ENCODE measurements at places on chromosomes 1 and 21.

GRCh38 chr21:35343046-35343819 is 294.1 kb upstream of the RUNX1 start:
- no peak for DNase-seq

DNA sequence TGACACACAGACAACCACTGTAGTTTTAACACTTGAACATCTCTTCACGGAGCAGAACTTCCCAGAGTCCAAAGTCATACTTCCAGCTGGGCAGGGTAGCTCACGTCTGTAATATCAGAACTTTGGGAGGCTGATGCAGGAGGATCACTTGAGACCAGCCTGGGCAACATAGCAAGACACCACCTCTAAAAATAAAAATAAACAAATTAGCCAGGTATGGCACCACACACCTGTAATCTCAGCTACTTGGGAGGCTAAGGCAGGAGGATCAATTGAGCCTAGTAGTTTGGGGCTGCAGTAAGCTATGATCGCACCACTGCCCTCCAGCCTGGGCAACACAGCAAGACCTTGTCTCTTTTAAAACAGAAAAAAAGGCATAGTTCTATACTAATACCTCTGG is 24.3 kb upstream of the EFHD2 start:
- no peak for DNase-seq

DNA sequence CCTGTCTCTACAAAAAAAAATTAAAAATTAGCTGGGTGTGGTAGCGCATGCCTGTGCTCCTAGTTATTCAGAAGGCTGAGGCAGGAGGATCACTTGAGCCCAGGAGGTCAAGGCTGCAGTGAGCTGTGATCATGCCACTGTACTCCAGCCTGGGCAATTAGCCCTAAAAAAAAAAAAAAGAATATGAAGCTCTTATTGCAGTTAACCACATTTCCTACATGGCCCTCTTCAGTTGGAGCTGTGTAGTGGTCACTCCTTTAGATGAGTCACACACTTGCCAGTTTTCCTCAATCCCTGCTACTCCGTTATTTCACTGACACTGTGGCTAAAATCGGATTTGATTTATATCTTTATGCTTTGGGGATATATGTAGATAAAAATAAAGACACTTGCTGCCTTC is 11.8 kb downstream of the NFYC start:
- no peak for DNase-seq

DNA sequence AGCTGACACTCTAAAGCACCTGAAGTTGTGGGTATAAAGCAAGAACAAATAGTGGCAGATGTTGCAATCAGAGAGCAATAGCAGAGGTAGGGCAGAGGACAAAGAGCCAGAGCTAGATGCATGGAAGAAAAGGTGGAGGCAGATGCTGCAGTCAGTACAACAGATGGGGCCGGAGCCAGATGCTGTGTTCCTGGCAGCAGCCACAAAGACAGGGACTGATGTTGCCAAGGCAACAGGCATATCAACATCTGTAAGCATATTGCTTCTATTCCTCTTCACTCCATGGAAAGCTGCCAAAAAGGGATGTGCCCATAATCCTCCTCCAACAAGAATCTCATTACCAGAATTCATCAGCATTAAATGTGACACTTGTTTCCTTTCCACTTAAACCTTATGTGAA is 108.0 kb downstream of the TNNI3K start:
- DNase-seq = no peak

- no peak for DNase-seq
Observed at GRCh38 chr1:65477414-65478378, 57.2 kb downstream of the LEPR start.

DNA sequence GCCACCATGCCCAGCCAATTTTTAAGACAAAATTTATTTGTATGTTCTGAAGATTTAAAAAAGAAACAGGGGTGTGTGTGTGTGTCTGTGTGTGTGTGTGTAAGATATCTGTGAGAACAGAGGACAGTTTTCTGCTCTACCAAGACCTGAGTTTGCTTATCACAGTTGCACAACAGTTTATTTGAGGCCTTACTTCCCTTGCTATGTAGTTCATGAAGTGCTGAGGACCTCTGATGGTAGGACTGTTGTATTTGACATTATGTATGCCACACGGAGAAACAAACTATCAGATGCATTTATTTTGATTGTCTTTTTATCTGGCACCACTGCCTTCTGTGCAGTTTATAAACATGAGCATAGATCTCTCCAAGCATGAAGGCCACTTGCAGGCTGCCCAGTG is 355.2 kb downstream of the PBX1 start:
- DNase-seq = no peak

DNA sequence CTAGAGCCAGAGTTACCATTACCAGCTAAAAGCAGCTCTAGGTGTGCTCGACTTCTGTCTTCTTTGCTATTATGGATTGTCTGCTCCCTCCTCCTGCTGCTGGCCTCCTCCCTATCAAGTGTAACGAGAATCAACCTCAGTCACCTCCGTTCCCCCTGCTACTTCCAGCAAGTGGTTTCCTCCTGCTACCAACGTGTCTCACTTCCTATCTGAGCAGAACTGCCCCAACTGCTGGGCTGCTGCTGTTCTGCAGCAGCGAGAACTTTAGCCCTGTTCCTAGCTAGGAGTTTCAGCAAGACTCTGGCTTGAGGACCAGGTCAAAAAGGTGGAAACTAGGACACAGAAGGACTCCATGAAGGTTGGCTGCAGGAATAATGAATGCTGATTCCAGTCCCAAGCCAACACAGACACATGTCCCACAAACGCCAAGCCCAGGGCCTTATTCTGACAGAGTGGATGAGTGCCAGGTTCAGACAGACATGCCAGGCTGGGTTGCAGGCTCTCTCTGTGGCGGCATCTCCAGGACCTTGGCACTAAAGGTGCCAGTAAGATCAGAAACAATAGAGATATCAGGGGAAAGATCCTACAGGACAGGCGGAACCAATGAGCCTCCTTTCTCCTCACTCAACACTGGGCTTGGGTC is 46.9 kb downstream of the CD34 start:
- no peak for DNase-seq

GRCh38 chr1:205500240-205501233 is 3.9 kb upstream of the CDK18 start:
- DNase-seq = no peak

DNA sequence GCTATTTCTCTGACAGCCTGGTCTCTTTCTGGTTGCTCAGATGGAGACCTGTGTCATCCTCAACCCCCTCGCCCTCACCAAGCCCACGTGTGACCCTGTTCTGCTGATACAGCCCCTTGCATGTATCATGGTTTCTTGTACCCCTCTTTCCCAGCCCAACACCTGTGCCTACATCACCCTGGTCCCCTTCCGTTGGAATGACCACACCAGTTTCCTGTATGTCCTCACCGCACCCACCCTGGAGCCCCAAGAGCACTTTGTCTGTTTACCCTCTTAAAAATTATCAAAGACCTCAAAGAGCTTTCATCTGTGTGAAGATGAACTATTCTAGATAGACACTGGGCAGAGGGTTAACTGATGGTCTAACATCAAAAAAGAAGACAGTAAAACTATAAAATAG is 179.5 kb downstream of the GALNT2 start:
- DNase-seq = no peak

GRCh38 chr1:42675467-42675866 is 6.8 kb upstream of the YBX1 start:
- DNase-seq = no peak

- no peak for DNase-seq
Observed at GRCh38 chr1:53755874-53756273, 16.9 kb upstream of the GLIS1 start.

DNA sequence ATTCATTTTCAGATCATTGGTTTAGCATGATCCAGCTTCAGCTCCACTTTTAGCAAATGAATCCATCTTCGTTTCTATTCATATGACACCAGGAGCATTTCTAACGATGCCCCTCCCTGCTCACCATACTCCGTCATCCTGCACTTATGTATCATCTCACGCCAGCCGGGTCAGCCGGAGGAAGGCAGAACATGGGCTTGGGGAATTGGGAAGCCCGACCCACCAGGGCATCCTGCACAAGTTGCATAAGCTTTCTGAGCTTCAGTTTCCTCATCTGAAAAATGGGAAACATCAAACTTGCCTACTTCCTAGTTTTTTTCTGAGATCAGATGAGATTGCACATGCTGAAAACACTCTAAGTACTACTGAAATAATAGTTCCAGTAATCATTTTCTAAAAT is 194.7 kb downstream of the AK5 start:
- no peak for DNase-seq

GRCh38 chr21:27885296-27885711 is 918.4 kb upstream of the ADAMTS5 start:
- DNase-seq = no peak

DNA sequence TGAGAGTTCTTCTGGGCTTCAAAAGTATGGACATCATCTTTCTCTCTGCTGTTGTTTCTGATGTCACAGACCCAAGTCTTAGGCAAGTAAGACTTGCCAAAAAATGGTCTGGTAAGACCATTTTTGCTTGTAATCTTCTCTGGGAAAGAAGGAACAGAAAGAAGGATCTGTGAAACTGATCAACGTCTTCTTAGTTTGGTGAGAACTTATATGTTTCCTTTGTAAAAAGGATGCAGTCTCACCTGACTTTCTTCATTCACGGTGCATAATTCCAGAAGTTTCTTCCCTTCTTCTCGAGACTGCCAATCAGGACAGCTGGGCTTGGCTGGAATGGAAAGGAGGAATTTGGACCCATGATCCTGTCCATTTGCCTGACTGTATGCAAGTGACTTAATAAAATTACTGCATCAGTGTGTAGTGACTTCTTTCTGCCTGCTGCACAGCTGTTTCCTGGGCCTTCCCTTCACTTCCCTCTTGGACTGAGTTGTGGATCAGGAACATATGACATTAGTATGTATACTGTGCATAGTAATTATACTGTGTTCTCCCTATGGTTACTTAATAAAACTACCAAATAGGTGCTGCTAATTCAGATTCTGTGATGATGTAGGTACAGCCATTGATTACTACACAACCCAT is 7.6 kb upstream of the DENND1B start:
- DNase-seq = no peak

DNA sequence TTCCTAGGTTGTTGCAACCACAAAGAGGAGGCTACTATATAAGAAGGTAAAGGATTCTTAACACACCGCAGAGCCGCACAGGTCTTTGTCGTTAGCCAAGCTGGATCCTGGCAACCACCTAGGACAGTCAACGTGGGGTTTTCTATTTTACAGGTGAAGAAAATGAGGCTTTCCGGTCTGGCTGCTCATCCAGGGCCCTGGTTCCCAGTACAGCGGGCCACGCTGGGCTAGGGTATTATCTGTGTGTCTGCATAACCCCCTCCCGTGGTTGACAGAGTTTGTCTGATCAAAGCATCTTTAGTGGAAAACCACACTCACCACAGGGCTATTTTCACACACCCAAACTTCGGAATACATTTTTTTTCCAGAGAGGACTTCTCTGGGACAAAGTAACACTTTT is 39.0 kb upstream of the PDE9A start:
- DNase-seq = no peak

GRCh38 chr1:57599236-57599994 is 175.6 kb upstream of the DAB1 start:
- DNase-seq = no peak

DNA sequence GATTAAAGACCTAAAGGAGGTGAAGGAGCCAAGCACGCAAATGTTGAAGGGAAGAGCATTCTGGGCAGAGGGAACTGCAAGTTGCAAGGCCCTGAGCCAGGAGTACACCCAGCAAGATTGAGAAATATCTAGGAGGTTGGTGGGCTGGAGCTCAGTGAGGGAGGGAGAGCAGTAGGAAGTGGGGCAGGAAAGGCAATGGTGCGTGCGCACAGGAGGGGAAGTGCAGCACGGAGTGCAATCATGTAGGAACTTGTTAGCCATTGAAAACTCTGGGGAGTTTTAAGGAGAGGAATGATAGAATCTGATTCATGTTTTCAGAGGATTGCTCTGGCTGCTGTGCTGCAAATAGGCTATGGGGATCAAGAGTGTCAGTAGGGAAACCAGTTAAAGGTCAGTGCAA is 13.2 kb upstream of the IGSF3 start:
- DNase-seq = no peak

DNA sequence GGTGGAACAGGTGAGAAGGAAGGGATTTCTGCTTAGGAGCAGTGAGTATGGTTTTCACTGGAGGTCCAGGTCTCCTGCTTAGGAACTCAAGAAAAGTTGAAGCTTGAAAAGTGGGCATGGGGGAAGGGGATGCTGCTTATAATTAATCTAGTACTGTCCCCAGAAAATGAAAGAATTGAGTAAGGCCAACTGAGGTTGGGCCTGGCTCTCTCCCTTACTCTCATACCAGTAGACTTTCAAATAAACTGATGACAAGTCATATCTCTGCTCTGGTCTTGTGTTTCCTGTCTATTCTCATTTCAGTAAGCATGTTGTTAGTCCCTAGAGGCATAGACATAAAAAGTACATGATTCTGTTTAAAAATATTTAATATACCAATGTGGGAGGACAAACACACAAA is 26.4 kb downstream of the CD48 start:
- DNase-seq = no peak

DNA sequence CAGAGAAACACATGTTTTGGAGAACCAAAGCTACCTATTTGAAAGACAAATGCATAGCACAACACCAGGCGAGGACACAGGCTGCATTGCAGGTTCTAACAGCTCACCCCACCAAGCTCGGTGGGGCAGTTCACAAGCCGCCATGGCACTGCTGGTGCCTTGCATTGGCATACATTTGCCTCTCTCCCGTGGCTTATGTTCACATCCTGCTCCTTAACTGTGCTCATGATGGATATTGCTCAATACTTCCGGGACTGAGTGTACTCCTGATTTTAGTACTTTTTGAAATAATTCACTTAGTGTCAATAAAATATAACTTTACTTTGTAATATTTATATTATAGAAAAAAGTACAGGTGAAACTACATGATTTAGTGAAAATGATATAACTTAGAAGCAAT is 1187.4 kb upstream of the NCAM2 start:
- DNase-seq = no peak

GRCh38 chr1:159222075-159222865 is 17.6 kb downstream of the ACKR1 start:
- DNase-seq = no peak

DNA sequence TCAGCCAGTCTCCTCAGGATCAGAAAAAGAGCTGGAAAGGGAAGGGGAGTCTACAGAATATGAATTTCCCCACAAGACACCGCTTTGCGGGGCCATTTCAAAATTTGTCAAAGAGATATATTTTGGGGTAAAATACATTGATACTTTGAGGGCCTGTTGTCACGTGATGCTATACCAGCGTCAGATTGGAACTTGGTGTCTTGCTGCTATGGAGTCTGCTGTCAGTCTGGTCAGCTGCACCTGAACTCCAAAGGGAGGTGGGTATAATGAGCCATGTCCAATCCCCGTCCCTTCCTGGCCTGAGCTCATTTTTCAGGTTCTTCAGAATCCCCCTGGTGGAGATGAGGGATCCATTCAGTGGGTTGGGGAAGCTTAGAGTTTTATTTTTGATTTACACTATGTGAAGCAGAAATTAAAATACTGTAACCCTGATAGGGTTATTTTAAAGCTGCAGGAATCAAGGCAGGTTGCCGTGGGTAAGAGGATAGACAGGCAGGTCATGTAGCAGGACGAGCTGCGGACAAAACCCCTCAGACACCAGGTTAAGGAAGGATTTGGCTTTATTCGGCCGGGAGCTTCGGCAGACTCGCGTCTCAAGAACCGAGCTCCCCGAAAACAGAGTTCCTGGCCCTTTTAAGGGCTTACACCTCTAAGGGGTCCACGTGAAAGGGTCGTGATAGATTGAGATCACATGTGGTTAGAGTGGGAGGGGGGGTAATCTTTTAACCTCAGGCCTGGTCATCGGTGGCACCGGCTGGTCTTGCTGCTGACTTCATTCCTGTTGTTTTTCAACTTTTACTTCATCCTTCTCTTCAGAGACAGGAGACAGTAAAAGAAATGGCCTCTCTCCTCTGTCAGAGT is 2.2 kb upstream of the POFUT2 start:
- DNase-seq = no peak

GRCh38 chr1:227766015-227766634 is 30.9 kb downstream of the SNAP47 start:
- DNase-seq = no peak
